ENCODE measurements at places on chromosomes 7 and 10.
A peak's percentile ranks its signal among the peaks of the same experiment; 100 is the strongest.

GRCh38 chr7:43870316-43870715, 999 bp upstream of the MRPS24 start:
- DNase-seq, result no peak

- no peak for DNase-seq
These were observed 59.3 kb downstream of the OSBPL3 start for GRCh38 chr7:24920451-24921361.

DNA sequence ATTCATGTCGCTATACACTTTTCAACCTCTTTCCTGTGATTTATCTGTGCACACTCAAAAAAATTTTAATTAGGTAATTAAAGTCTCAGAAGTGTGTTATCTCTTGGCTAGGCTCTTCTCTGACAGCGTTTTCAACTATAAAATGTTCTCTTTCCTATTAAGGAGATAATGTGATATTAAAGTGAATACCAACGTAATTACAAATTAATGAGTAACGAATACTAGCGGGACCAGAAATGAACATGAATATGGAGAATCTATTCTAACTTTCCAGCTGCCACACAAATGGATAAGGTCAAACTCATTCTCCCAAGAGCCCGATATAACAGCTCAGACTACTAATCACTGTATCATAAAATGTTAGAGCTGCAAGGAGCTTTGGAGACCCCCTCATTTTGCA, 12.0 kb downstream of the COL1A2 start:
- no peak for DNase-seq

DNA sequence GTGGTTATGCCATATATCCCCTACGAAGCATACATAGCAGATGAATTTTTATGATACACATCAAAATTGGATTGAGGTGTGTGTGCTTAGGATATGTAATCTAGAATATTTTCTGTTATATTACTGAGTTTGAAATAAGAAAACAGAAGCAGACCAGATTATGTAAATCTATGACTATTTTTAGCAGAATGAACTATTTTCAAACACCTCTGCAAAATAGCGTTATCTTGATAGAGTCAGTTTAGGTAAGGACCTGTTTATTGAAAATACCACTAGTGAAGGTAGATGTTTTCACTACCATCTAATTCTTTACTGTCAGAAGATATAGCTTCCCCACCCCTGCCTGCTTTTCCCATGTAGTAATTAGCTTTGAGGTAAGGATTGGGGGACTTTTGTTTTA, 9.1 kb downstream of the LANCL2 start:
- DNase-seq, result no peak

GRCh38 chr10:34291466-34292193, 523.5 kb downstream of the PARD3 start:
- no peak for DNase-seq

- no peak for DNase-seq
These were observed 157.6 kb upstream of the PCBD1 start for GRCh38 chr10:71045936-71046335.

GRCh38 chr7:128757203-128757602, 18.0 kb downstream of the CALU start:
- DNase-seq, result no peak

GRCh38 chr7:3588341-3588740, 287.3 kb downstream of the SDK1 start:
- DNase-seq, result no peak

- no peak for DNase-seq
These were observed 9.7 kb downstream of the MDFIC start for GRCh38 chr7:114931656-114932011.

- no peak for DNase-seq
These were observed 194.4 kb downstream of the CCSER2 start for GRCh38 chr10:84522612-84523462.

GRCh38 chr10:130761788-130762301, 549.7 kb downstream of the TCERG1L start:
- DNase-seq, result no peak

GRCh38 chr7:94212160-94212559, 182.5 kb upstream of the COL1A2 start:
- DNase-seq, result no peak

DNA sequence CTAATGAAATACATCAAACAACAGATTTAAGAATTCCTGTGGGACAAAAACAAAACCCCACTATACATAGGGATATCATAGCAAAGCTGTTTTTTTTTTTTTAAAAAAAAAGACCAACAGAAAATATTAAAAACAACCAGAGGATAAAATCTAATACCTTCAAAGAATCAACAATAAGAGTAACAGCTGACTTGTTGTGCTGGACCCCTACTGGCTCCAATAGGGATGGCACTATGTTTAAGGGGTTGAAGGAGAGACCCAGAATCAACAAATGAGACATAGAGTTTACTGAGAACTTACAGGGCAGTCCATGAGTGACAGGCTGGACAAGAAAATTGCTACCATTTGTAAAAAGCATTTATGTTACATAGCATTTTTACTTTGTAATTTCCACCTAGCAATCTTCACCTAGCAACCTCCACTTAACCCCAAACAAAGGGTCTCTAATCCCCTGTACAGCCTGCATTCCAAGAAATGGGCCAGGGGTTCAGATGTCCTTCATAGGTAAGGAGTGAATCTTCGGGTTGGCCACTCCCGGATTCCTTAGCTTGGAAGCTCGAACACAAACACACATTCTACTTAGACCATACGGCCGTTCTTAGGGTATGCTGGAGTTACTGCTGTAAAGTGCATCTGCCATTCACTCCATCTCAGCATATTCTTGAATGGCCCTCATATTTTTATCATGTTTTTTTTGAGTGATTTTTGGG, 25.8 kb downstream of the ASZ1 start:
- DNase-seq, result peak; percentile 31

- DNase-seq, result no peak
These were observed 18.0 kb downstream of the UPP1 start for GRCh38 chr7:48106906-48107659.

GRCh38 chr7:96710544-96710943, 898 bp upstream of the SEM1 start:
- DNase-seq, result no peak

- DNase-seq, result no peak
These were observed 18.3 kb downstream of the SKIDA1 start for GRCh38 chr10:21507150-21507549.

- no peak for DNase-seq
These were observed 59.4 kb upstream of the SVIL start for GRCh38 chr10:29694121-29694520.

GRCh38 chr7:28684650-28685241, 272.4 kb downstream of the CREB5 start:
- no peak for DNase-seq

DNA sequence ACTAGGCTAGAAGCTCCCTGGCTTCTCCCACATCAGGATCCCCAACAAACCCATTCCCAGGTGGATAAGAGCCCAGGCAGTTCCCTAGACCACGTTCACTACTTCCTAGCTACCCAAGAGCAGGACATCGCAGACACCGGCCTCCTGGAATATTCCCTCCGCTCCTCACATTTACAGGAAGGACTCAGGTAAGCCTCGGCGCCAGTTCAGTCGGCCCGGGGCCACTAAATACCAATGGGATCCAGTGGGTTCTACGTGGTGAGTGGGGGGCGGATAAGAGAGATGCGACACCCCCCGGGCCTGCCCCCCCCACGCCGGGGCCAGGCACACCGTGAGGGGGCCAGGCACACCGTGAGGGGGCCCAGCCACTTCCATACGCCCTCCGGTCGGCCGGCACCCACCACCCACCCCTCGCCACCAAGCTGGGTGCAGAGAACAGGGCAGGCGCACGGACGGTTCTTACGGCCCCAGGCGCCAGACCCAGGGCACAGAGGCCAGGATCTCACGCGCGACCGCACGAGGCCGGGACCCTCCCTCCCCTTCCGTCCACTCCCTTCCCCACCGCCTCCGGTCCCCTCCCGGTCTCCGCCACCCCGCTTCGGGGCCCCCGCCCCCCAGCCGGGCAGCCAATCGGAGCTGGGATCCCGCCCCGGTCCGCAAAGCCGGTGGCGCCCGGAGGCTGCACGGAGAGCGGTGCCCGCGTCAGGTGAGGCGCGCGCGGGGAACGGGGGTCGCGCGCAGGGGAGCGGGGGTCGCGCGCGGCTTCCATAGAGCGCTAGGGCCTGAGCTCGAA, at the start of gene BLVRA:
BLVRA (plus strand) TSS at position 652 of the 793 bp plus-strand sequence. CDS start 12,479 bp downstream, outside the sequence.
- DNase-seq, result peak; percentile 90

- DNase-seq, result no peak
These were observed 439.7 kb upstream of the IGFBP3 start for GRCh38 chr7:46360811-46361210.

- no peak for DNase-seq
These were observed 356.4 kb downstream of the GALNT17 start for GRCh38 chr7:71488308-71488707.

GRCh38 chr7:28041508-28042314, 138.9 kb downstream of the JAZF1 start:
- no peak for DNase-seq

- DNase-seq, result no peak
These were observed 98.1 kb downstream of the PARD3 start for GRCh38 chr10:34716958-34717357.

DNA sequence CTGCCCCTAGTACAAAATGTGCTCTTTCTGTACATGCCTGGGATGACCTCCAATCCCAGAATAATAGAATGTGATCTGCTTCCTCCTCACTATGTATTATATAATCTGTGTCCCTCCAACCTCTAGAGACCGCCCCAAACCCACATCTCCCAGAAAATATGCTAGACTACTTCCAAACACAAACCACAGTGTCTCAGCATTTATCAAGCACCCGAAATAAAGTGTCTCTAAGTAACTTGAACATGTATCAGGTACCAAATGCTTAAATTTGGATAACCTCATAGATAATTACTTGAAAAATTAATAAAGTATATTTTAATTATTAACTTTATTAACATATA, 16.1 kb downstream of the LYZL1 start:
- no peak for DNase-seq

GRCh38 chr10:48792687-48793096, 108.0 kb downstream of the WDFY4 start:
- no peak for DNase-seq

DNA sequence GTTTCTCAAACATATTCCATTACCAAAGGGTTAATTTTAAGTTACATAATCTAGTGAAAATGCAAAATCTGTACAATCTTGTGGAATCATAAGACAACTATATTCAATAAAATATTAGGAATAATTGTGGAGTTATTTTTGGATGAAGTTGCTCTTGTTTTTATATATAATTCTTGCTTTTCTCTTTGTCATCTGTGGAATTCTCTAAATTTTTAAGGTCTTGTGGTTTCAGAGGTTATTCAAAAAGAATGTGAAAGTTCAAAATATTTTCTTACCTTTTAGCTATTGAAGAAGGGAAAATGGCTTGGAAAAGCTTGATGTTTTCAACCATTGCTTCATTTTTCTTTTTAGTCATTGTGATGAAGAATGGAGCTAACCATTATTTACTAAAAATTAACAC, 552.1 kb downstream of the TFEC start:
- no peak for DNase-seq

DNA sequence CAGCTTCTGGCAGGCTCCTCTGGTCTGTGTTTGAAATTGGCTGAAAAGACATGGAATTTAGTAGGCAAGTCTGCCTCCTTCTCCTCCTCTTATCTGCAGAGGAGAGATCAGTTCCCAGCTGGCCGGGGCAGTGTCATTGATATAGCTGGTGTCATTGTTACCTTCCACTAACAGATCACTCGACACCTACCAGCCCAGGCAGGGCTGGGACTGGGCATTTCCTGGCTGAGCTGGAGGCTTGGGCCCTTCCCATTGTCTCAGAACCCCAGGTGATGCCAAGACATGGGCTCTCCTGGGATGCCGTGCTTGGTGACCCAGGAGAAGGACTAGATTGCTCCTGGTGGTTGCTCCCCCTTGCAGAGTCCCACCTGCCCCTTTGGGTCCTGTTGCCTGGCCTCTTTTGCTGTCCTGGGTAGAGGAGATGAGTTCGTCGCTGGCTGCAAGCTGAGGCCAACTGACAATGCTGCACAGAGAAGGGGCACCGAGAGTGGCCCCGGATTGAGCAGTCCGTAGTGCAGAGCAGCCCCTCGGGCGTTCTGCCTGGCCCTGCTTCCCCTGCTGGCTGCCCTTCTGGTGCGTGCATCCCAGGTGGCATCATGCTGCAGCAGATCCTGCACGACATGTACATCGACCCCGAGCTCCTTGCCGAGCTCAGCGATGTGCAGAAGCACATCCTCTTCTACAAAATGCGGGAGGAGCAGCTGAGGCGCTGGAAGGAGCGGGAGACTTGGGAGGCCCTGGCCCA, at the start of gene SH2D4B:
SH2D4B (plus strand) TSS at position 167 of the 745 bp plus-strand sequence; CDS start at position 597, 430 bp downstream.
- no peak for DNase-seq

DNA sequence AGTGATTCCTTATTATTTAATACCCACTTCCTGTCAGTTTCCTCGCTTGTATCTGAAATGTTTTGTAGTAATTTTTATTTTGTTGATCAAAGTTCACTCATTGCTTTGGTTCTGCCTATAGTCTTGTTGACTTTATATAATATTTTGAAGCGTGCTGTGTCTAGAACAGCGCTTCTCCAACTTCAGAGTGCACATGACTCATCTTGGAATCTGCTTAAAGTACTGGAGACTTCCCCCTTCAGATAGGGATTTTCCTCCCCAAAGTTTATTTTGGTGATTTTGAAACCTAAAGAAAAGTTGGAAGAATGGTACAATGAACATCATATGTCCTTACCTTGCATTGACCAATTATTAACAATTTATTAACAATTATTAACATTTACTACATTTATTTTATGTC, 5.8 kb downstream of the COMTD1 start:
- no peak for DNase-seq

DNA sequence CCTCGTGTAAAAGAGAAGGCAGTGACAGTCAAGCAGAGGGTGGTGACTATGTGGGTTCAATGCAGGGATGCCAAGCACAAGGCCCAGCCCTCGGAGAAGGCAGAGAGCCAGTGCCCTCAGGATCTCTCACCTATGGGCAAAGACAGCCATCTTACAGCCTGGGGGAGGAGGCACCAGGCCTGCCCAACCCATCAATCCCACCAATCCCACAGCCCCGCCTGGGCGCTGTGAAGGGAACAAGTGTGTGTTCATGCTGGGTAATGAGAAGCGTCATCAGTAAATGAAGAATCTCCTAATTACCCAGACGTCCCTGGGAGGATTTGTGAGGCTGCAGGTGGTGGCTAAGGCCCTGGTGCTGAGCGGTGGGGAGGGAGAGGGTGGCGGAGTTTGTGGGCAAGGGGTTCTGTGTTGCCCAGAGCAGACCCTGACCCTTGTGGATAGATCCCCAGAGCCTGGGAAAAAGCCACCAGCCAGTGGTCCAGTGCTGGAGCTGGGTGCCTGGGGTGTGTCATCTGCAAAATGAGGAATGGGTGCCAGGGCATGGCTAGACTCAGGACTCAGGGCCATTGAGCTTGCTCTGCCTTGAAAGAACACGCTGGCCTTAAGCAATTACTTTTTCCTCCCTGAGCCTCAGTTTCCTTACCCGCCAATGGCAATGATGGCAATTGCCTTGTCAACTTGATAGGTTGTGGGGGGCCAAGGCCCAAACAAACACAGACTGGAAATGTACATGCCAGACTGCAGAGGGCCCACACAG, 128.1 kb upstream of the UNC5B start:
- peak; percentile 5 for DNase-seq

- no peak for DNase-seq
These were observed 127.0 kb downstream of the LYZL1 start for GRCh38 chr10:29415876-29416275.
